ENCODE measurements at places on chromosomes 4 and X.

- DNase-seq = no peak
Observed at GRCh38 chrX:78387364-78387763, 60.0 kb upstream of the CYSLTR1 start.

DNA sequence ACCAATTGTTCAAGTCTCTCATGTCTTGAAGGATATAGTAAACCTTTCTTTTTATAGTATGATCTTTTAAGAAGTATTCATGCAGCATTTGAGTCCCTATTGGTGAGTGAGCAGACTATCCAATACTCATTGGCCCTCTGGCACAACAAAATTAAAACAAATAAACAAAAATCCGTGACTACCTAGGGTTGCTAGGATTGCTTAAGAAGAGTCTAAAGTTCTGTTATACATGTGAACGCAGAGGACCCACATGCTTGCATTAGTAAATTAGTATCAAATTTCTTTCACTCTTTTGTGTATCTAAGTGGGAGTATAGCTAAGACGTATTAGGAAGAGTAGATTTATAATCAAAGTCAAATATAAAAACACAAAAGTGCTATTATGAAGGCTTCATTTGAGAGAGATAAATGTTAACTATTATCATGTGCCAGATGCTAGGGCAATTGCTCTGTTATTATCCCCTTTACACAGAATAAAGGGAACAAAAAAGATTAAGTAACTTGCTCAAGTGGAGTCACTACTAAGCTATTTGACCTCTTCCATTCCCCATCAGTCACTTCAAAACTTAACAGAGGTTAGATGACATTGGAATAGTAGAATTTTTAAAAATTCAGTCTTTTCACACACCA, 29.2 kb upstream of the LARP1B start:
- no peak for DNase-seq

- DNase-seq = no peak
Observed at GRCh38 chr4:6799091-6799490, 16.6 kb downstream of the KIAA0232 start.

DNA sequence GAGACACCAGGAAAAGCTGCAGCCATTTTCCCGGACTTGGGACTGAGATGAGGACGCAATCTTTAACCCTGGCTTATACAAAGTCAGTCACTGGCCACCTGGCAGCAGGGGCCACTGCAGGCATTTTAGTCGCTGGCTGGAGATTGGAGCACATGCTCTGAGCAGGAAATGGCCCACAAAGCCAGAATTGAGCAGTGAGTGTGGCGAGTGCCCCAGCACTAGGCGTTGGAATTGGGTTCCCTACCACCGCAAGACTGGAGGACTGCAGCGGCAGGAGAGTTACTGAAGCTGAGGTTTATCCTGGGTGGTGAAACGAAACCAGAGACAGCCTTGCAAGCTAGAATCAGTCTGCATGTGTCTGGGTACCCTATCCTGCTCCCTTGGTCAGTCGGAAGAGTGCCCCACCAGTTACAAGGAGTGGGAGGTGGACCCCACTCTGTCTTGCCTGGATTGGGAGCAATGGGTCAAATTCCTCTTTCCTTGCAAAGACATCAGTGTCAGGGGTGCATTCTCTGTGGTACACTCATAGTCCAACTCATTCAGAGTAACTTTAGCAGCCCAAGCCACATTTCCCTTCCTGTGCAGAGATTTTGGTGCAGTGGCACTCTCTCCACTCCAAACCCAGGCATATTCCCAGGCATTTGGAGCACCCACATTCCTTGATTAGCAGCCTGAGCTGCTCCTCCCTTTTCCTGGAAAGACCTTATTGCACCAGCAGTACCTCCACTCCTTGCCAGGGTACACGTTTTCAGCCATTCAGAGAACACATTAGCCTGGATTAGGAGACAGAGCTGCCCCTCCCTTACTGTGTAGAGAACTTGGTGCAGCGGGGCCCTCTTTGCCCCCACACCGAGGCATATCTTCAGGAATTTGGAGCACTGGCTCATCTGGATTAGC, 36.7 kb upstream of the PLK4 start:
- DNase-seq = no peak

DNA sequence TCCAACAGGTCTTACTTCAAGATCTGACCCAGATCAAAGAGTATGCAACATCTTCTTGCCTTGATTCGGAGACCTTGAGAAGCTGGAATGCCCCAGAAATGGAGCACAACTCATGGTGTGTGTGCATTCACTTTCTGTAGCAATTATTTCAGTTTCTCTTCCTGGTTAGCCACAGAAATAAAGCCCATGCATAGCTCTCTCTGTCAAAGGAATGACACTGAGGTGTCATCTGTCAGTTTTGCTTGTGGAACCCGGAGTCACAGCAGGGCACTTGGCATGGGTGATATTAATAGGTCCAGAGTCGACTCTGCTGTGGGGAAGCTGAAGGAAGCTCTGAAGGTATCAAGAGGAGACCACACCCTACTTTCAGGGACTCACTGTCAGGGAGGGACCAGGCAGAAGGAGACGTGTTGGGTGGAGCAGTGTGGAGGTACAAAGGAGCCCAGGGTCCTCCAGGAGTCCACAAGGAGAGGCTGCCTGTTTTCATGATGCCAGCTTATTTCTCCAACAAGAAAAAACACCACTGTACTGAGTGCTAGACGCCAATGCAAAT, 10.7 kb downstream of the CLNK start:
- no peak for DNase-seq

GRCh38 chr4:120434756-120435155, 368.1 kb upstream of the MAD2L1 start:
- DNase-seq = no peak

- DNase-seq = no peak
Observed at GRCh38 chr4:127015667-127016117, 617.1 kb upstream of the INTU start.

- no peak for DNase-seq
Observed at GRCh38 chr4:154506253-154506652, 14.7 kb upstream of the DCHS2 start.

DNA sequence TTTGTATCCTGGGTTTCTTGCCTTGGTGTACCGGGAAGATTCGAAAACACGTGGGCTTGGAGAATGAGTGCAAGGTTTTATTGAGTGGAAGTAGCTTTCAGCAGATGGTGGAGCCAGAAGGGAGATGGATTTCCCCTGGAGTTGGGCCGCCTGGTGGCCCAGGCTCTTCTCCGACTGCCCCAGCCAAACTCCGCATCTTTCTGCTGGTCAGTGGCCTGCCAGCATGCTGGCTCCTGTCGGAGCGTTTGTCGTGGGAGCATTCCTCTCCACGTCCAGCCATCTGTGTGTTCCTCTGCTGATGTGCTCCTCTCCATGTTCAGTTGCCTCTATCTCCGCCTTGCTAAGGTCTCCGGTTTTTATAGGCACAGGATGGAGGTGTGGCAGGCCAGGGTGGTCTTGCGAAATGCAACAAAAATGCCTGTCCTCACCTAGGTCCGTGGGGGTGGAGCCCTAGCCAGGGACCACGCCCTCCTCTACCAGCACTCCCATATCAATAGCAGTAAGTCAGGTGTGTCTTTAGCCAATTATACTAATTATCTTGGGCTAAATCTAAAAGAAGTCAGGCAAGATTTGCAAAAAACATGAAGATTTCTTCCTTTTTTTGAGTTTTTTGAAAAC, 745.8 kb upstream of the AMOT start:
- DNase-seq = no peak

DNA sequence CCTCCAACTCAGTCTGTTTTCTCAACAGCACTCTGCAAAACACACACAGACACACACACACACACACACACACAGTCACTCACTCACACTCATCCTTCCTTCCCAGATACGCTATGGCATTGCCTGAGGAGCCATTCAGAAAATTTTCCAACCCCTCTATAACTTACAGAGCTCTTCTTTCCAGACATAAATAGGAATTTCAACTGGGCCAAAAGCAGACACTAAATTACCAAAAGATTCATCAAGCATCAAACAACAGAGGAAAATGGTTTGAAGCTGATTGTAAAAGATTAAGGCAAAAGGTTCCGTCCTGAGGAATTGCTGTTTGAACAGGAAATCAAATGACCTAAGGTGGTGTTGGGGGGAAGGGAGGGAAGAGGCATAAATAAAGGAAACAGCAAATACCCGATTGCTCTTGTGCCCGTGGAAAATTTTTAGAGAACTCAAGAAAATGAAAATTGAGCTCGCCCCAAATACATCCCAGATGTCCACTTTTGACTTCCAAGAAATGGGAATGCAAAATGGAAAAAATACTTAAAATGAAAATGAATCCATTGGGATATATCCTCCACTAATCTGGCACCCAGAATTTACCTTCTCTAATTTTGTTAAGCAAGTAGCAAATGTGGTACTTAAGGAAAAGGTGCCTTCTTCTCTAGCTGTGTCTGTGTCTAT, 183.6 kb downstream of the QDPR start:
- DNase-seq = no peak

DNA sequence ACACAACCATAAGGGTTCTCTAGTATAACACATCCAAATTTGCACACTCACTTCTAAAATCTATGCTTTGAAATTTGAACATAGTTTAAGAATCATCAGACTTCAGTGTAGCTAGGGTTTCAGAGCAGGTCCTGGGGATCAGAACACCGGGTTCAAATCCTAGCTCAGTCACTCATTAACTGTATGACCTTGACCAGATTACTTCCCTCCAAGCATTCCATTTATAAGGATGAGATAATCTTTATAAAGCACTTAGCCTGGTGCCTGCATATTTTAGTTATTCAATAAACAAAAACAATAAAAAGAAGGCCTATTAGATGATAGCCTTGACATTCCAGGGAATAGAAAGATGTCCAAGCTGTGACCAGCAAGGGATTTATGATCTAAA, 4.8 kb upstream of the STBD1 start:
- no peak for DNase-seq

DNA sequence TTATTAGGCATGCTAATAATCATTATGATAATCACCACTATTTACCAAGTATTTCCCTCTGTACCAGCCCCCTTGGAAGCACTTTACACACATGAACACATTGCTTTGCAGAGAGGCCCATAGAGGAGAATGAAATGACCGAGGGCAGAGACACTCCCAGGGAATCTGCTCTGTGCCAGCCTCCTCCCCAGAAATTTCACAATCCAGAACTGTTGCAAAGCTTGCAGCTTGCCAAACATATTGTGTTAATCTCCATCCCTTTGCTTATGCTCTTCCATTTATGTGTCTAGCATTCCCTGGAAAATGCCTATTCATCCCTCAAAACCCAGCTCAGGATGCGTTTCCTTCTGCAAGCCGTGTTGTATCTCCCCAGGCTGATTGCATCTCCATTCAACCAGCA, 37.8 kb downstream of the CYTL1 start:
- DNase-seq = no peak

GRCh38 chr4:156870861-156871260, 100.7 kb downstream of the PDGFC start:
- no peak for DNase-seq

GRCh38 chr4:46958742-46959488, 34.5 kb downstream of the GABRA4 start:
- no peak for DNase-seq

- no peak for DNase-seq
Observed at GRCh38 chr4:159768016-159768415, 665.1 kb downstream of the RAPGEF2 start.

- no peak for DNase-seq
Observed at GRCh38 chr4:54482529-54483200, 175.1 kb upstream of the KIT start.

GRCh38 chrX:100407784-100408712, 2.0 kb downstream of the PCDH19 start:
- DNase-seq = no peak

- DNase-seq = no peak
Observed at GRCh38 chr4:165177725-165178666, 29.4 kb upstream of the KLHL2 start.

GRCh38 chr4:48347282-48347921, 6.1 kb downstream of the SLAIN2 start:
- DNase-seq = no peak

DNA sequence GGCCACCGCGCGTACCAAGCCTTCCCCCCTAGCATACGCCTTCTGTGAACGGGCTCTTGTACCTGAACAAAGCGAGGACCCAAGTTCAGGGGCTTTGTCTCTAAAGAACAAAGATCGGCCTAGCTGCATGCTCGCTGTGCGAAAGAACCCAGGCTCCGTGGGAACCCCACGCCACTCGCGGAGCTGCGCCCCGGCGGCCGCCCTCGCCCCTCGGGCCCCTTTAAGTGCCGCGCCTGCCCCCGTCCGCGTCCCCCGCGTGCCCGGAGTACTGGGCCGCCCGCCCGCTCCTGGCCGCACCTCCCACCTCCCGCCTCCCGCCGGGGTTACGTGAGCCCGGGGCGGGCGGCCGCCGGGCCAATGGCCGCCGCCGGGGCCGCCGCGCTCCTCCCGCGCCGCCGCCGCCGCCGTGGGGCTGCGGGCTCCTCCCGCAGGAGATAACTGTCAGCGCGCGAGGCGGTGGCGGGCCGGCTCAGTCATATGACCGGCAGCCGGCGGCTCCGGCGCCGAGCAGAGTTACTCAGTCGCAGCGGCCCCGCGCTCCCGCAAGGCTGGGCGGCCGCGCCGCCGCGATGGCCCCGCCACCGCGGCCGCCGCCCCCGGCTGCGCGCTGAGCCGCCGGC, at the start of gene FNIP2:
Gene FNIP2 (plus strand): TSS at position 472 of the 620 bp plus-strand sequence. CDS start 187 bp downstream, outside the sequence.
- DNase-seq = no peak

DNA sequence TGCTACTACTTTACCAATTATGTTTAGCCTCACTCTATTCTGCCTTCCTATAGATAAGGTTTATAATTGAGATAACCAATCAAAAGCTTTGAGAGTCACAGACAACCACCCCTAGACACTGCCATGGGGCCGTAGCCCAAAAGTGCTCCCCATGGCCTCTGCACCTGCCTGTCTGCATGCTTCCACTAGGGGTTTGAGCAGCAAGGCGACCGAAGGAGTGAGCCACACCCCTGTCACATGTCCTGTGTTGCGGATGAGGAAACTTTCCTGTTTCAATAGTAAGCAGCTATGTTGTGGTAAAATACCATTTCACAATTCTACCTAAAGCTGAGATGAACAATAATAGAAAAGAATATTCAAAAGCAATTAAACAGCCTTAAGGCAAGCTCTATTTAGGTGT, 856.0 kb upstream of the FRG1 start:
- no peak for DNase-seq

DNA sequence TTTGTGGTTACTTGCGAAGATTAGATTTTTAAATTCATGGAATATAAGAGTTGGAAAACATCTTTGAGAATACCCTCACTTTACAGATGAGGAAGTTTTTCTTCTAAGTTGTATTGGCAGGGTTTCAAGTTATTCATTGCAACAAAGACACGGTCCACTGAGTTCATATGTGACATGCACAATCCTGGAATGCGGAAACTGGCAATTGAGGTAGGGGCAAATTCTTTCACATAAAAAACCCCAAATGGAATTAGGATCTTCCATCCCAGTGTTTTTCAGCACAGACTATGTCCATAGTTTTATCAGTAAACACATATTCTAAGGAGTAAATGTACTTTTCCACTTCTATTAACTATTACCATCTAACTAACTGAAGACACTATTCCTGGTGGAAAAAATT, 81.8 kb upstream of the NAP1L5 start:
- DNase-seq = no peak

GRCh38 chr4:86594559-86595425, 677 bp downstream of the PTPN13 start:
- peak; percentile 45 for DNase-seq

DNA sequence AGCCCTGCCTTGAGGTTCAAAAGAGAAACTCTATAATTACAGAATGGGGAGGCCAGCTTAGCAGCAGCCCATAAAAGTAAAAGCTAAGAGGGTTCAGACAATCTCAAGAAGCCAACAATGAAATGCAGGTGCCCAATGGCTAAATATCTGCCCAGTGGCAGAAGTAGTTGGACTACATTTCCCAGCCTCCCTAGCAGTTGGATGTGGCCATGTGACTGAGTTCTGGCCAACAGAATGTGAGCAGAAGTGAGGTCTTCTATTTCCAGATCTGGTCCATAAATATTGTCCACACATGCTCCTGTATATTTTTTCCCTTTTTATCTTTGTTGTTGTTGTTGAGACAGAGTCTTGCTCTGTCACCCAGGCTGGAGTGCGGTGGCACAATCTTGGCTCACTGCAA, 127.9 kb upstream of the NHS start:
- DNase-seq = no peak

All from HS-5 (cell line).